Stimulated activated CD8-positive, alpha-beta memory T cell treated with anti-CD3 and anti-CD28 coated beads, Interleukin-7, amount 100 ng/mL, for 1 hour (primary cell): ENCODE measurements at places on chromosomes 4 and X.

DNA sequence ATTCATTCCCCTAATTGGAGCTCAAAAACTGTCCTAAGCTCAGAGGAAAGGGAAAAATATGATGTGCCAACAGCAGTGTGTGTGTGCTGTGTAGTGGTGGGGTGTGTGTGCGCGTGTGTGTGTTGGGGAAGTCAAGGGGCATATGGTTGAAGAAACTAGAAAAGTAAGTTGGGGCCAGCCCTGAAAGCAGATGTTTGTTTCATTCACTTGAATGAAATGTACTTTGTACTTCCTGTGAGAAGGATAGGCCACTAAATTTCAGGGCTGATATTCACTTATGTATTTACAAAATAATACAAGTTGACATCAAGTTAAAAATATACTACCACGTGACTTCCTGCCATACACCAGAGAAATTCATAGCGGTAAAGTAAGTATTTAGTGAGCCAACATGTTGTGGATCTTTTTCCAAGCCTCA, 151.3 kb upstream of the JADE1 start:
- DNase-seq, result no peak

DNA sequence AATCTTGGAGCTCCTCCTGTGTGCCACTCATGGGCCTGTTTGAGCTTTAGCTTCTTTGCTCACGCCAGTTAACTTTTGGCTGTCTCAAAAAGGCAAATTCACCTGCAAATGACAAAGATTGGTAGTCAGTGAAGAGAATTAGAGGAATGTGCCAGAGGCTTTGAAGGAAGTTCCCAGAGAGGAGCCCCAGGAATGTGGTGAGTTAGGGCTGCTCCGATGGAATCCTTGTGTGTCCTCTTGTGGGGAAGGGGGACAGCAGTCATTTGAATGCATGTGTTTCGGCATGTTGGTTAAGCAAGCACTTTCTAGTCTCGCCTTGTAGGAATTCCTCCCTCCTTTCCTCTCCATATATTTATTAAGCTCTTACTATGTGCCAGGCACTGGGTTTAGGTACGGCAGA, 62.9 kb downstream of the ELF4 start:
- no peak for DNase-seq

- no peak for DNase-seq
These were observed 793.4 kb upstream of the FRG1 start for GRCh38 chr4:189147005-189147929.

DNA sequence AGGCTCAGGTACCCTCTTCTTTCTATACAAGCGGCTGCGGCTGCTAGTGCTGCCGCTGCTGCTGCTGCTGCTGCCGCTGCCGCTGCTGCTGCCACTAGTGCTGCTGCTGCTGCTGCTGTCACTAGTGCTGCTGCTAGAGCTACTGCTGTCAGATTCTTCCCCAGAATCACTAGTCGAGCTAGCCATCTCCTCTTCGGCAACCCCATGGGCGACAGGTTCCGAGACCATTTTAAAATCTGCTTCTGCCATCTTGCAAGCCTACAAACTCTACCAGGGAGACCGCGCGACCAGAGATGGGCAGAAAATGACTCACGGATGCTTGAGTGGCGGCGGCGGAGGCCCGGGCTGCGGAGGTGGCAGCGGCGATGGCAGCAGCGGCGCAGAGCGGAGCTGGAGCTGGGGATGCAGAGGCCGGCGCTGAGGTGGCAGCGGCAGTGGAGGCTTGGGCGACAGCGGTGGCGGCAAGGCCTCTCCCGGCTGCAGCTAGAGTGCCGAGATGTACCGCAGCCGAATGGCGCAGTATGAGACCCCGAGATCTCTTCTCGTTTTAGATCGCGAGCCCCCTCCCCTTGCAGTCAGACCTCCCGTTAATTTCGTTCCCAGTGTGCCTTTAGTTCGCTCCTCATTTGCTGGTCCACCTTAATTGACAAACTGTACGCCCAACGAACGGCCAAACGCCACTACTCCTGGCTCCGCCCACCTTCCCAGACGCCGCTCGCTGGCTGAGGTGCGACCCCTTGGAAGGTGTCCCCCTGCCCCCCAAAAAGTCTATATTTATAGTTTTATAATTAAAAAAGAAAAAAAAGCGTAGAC, at the start of gene NAP1L3:
Gene NAP1L3 (minus strand): TSS at position 523 of the 813 bp plus-strand sequence. CDS start 274 bp downstream, at position 249.
- peak; percentile 11 for DNase-seq

GRCh38 chr4:78775303-78776078, 659 bp upstream of the BMP2K start:
- DNase-seq, result peak; percentile 75

GRCh38 chrX:130097507-130098209, 12.6 kb downstream of the ELF4 start:
- no peak for DNase-seq

- no peak for DNase-seq
These were observed 54.6 kb downstream of the PTCHD1 start for GRCh38 chrX:23389196-23389792.

DNA sequence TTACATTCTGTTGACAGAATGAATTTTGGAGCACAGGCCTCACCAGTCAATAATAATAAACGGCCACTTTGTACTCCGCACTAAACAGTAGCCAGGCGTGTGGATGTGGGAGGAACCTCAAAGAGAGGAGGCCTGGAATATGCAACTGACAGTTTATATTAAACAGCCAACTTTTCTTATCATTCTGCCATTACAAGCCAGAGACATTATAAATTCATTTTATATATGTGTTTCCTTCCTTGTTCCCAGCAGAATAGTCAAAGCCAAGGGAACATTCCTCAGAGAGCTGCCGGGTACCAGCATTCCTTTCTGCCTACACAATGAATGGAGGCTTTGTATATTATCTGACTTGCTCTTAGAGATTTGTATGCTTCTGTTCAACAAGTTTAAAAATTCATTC, 436.5 kb upstream of the FTHL17 start:
- DNase-seq, result no peak

- DNase-seq, result no peak
These were observed 11.2 kb upstream of the YIPF7 start for GRCh38 chr4:44662623-44663005.

DNA sequence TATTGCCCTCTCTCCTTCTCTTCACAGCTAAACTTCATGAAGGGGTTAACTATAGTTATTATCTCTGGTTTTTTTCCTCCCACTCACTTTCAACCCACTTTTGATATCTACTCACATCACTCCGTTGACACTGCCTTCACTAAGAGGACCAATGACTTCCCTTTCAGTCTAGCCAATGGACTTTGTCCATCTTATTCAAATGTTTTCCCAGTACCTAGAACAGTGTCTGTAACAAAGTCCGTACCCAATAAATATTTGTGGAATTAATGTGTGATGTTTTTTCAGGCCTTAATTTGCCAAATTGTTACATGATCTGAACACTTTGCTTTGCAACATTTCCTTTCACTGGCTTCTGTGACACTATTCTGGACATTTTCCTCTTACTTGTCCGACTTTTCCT, 106.0 kb upstream of the AR start:
- DNase-seq, result no peak

DNA sequence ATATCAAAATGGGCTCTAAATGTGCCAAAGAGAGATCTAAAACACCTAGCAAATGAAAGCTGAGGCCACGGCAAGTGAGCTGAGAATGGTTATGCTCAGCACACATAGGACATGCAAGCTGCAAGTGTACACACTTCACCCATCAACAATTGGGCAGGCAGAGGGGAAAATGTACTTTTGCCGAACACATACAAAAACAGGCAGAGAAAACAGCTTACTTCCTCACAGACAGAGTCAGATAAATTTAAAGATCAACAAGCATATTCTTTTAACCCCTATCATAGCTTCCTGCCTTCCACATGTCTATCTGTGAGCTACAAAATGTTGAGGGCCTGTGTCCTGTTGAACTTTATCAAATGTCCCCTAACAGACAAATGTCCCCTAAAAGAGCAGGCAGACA, 60.3 kb downstream of the SH3KBP1 start:
- DNase-seq, result no peak

GRCh38 chr4:1754336-1754735, 33.0 kb downstream of the TACC3 start:
- DNase-seq, result no peak

DNA sequence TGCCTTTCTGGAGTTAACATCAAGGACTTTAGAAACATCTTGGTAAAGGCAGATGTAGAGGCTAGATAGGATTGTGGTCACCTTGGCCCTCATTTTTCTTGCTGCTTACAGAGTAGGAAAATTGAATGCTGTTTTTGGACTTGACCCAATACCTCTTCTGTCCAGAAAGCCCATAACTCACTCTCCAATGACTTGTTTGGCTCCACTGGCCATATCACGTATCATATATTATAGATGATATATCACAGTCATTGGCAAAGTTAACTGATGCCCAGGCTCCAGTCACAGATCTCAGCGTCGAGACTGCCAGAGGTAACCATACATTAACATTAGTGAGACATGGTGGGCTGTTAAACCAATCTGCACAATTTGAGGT, 88.1 kb upstream of the PLAC1 start:
- no peak for DNase-seq

DNA sequence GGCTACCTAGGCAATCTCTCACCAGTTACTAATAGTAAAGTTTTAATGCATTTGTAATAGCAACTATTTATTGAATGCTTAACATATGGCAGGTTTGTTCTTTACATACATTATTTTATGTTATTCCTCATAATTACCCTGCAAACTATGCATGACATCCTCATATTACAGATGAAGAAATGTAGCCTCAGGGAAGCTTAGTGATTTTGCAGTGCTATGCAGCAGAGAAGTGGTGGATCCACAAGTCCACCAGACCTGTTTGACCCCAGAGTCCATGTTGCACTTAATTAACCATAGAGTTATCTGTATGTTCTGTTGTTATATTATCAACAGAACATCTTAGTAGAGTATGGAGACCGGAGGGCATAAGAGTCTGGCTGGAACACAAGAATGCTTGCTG, 78.7 kb downstream of the TRPC5 start:
- no peak for DNase-seq

- no peak for DNase-seq
These were observed 288.8 kb downstream of the CENPC start for GRCh38 chr4:67256388-67257043.

DNA sequence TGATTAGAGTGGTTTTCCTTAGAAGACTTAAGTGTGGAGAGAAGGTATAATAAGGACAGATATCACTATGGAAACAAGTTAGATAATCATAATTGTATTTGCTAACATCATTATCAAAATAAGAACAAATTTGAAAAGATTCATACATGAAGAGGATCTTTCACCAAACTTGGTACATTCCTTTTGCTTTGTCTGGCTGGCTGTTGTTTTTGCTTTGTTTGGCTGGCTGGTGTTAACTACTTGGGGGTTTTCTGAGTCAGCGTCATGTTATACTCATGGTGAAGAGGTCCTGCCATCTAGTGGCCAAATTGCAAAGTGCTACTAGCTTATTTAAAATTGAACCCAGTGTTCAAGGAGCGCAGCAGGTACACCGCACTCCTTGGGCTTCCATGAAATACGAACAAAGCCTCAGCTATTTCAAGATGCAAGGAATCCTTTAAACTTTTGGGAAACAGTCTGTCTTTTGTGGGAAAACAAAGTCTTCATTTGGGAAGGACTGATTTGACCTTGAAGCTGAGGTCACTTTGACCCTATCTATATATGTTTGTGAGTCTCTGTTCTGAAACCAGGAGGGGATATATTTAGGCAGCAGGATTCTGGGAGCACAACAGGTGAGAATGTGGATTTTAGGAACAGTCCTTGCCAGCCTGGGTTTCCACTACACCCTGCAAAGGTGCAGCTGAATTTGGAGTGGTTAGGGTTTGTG, 129.7 kb downstream of the PLS3 start:
- peak; percentile 0 for DNase-seq

- DNase-seq, result no peak
These were observed 144.3 kb upstream of the NLGN4X start for GRCh38 chrX:6372981-6373380.

- DNase-seq, result no peak
These were observed 148.5 kb downstream of the PPP3CA start for GRCh38 chr4:101198682-101199339.

- DNase-seq, result no peak
These were observed 732 bp upstream of the ESX1 start for GRCh38 chrX:104255465-104255864.

DNA sequence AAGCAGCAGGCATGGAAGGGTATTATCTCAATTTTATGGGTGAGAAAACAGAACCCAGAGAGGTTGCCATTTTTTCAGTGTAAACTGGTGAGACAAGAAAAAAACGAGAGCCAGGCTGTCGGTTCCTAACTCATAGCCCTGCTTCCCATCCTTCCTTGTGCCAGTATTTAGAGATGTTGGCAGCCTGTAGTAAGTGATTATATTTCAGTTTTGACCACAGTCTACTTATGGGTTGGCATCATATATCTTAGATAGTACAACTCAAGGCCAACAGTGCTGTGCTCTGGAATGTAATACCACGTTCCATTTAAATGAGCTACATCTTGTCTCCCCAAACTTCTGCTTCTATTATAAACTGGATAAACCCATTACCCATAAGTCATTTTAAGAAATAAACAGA, 40.8 kb downstream of the XK start:
- DNase-seq, result no peak

GRCh38 chr4:159682996-159683395, 580.1 kb downstream of the RAPGEF2 start:
- DNase-seq, result no peak

DNA sequence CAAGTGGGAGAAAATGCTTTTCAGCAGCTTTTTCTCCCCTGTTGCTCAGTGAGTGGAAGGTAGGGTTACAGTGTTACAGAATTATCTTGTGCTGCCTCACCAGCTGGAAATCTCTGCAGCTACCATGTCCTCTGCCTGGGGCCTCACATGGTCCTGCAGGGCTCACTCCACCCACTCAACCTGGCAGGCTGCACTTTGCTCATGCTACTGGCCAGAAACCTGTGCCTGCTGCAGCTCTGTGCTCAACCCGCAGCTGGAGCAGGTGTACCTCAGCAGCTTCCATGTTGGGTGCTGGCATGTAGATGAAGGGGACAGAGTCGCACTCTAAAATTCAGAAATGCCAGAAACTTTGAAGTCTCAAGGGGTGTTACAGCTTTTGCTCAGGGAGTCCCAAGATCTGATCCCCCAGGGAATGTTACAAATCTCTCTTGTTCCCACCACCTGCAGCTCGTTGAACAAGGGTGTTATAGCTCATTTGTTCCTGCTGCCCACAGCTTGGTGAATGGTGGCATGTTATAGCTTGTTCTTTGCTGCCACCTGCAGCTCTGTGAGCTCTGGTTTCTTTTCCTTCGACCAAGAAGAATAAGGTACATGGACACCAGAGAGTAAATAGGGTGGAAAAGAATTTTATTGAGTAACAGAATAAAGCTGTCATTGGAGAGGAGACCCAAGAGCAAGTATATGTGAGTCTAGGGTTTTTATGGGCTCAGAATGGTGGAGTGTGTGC, 845.8 kb downstream of the TECRL start:
- DNase-seq, result no peak

DNA sequence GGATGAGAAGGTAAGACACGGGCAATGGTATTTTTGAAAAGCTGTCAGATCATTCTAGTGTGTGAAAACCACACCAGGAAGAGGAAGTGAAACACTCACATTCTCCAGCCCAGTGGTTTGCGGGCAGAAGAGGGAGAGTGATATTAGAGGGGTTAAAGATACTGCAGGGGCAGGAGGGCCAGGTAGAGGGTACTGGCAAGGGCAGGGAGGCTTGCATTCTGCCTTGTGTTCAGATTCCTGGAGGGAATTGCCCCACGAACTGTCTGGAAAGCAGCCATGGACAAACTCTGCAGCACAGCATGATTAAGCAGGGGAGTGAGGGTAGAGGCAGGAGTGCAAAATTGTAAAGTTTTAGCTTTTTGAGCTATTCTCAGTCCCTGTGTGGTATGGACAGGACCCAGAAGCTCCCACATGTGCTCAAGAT, 30.9 kb downstream of the NIPAL1 start:
- DNase-seq, result peak; percentile 62

- no peak for DNase-seq
These were observed 7.8 kb upstream of the RRAGB start for GRCh38 chrX:55709735-55710134.
